ENCODE measurements at places on chromosomes 12 and 14.

GRCh38 chr12:64800640-64801039, 23.8 kb upstream of the TBC1D30 start:
- DNase-seq = no peak

DNA sequence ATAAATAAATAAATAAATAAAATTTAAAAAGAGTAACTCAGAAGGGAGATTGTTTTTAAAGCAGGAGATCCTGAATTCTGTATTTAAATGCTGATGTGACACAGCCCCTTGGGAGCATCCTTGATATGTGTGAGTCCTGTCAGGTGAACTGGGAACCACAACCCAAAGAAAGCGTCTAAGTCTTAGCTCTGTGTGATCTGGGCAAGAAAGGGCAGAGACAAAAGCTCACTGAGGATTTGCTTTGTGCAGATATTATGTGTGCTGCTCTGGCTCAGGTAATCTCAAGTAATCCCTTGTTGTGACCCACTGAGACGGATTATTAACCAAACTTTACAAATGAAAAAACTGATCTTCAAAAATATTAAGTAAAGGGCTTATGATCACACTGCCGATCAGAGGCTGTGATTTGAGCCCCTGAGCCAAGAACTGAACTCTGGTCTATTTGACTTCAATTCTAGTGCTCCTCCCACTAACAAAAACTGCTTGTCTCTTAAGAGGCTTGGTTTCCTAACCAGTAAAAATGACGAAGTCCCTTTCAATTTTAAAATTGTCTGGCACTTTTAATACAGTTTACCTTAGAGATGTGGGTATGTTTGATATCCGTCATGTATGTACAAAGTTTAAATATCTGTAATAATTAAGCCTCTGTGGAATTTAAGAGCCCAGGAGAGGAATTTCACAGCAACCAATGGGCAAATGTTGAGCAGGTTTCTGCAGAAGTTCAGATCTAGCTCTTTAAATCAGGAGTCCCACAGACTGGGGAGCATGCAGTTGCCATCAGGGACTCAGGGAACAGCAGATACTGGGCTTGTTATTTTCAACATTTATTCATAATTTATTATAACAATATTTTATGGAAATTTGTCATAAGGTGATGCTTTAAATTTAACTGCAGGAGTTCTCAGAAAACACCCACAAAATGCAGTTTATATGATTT, 46.1 kb downstream of the CPM start:
- no peak for DNase-seq

DNA sequence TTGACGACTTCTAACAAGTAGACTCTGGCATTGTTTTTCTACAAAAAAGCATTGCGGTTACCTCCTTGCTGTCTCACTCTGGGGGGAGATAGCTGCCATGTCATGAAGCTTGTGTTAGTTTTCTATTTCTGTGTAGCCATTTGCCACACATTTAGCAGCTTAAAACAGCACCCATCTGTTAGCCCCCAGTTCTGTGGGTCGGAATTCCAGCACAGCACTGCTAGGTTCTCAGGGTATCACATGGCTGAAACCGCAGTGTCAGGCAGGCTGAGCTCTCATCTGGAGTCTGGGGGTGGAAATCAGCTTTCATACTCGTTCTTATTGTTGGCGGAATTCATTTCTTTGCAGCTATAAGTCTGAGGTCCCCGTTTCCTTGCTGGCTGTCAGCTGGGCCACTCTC, 19.9 kb upstream of the STXBP6 start:
- no peak for DNase-seq

GRCh38 chr12:29929295-29929694, 145.6 kb upstream of the TMTC1 start:
- no peak for DNase-seq

DNA sequence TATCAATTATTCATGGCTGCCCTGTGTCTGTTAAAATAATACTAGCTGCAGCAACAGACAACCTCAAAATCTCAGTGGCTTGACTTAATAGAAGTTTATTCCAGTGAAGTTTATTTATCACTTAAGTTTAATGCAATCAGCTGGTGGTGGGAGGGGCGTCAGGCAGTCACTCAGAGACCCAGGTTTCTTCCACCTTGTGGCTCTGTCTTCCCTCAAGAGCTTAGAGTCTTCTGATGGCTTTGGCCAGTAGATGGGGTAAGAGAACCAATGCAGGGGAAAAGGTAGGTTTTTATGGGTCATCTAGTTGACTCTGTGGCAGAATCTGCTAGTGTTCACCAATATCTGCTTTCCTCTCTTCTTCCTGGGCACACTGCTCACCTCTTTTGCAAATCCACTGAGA, 668.9 kb downstream of the AACS start:
- no peak for DNase-seq

- no peak for DNase-seq
Measured at GRCh38 chr12:23426328-23426727, 523.1 kb downstream of the SOX5 start.

GRCh38 chr12:112514926-112515642, 96.3 kb downstream of the PTPN11 start:
- DNase-seq = no peak

DNA sequence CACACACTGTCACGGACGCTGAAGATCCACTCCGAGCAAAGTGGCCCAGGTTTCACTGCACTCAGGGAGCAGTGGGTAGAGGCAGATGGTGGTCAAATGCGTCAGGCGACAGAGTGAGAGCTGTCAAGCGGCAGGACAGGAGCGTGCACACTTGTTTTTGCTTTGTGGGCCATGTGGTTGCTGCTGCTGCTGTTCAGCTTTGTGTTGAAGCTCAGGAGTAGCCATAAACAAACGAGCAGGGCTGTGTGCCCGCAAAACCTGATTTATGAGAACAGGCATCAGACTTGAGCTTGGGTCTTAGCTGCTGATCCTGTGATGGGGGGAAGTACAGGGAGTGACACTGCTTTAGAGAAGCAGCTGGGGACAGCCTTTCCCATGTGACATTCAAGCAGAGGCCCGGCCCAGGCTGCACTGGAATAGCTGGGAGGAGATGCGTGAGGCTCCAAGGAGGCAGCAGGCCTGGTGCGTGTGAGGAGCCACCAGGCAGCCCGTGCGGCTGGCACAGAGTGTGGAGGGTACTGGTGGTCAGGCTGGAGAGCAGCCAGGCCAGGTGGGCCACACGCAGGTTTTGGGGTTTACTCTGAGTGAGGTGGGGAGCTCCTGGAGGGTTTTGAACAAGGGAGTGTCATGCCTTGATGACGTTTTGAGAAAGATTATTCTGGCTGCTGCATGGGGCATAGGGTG, 31.1 kb upstream of the ASPG start:
- DNase-seq = no peak

GRCh38 chr12:109716512-109717389, 3.1 kb downstream of the FAM222A start:
- DNase-seq = peak; percentile 73

GRCh38 chr14:70652871-70653270, 11.2 kb downstream of the TTC9 start:
- DNase-seq = no peak

- DNase-seq = no peak
Measured at GRCh38 chr12:49635656-49636055, 12.3 kb downstream of the PRPF40B start.

GRCh38 chr14:72590577-72590976, 303.3 kb downstream of the DPF3 start:
- no peak for DNase-seq

DNA sequence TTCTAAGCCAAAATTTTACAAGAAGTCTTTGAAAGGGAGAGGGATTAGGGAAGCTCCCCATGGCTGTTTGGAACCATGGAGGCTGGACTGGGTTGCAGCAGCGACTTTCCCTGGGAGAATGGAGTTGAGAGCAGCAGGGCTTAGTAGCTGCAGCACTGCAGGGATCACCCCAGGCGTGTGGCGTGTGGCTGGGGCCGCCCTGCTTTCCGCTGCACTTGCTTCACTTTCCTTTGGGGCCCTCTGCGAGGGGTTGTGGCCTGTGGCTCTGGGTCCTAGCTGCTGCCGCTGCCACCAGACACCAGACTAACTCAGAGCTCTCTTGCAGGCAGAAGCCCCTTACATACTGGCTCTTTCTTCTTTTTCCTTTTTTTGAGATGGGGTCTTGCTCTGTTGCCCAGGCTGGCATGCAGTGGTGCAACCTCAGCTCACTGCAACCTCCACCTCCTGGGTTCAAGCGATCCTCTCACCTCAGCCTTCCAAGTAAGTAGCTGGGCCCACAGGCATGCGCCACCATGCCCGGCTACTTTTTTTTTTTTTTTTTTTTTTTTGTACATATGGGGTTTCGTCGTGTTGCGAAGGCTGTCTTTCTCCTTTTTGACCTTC, 25.4 kb downstream of the CCDC62 start:
- DNase-seq = no peak
